NCI-H1105 (cell line): ENCODE measurements at places on chromosomes 16 and 17.
A peak's percentile ranks its signal among the peaks of the same experiment; 100 is the strongest.

- peak; percentile 48 for DNase-seq
Observed at GRCh38 chr17:4947411-4948165, 742 bp downstream of the PFN1 start.

- no peak for DNase-seq
Observed at GRCh38 chr16:63458846-63459245, 1422.6 kb upstream of the CDH8 start.

DNA sequence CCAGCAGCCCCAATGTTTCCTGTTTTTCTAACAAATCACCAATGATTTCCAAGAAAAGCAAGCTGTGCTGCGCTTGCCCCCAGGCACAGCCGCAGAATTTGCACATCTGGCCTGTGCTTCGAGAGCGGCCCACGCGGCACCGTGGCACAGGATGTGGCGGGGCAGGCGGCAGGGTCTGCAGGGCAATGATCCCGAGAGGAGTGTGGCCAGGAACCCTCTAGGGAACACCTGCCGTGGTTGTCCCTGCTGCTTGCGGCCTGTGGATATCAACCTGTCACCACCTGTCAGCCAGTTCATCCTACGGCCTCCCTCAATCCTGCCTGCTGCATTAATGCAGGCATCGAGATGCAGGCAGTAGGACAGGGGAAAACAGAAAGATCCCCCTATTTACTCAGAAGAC is 24.0 kb downstream of the PIK3R5 start:
- no peak for DNase-seq

- no peak for DNase-seq
Observed at GRCh38 chr16:81466356-81466980, 21.9 kb downstream of the CMIP start.

DNA sequence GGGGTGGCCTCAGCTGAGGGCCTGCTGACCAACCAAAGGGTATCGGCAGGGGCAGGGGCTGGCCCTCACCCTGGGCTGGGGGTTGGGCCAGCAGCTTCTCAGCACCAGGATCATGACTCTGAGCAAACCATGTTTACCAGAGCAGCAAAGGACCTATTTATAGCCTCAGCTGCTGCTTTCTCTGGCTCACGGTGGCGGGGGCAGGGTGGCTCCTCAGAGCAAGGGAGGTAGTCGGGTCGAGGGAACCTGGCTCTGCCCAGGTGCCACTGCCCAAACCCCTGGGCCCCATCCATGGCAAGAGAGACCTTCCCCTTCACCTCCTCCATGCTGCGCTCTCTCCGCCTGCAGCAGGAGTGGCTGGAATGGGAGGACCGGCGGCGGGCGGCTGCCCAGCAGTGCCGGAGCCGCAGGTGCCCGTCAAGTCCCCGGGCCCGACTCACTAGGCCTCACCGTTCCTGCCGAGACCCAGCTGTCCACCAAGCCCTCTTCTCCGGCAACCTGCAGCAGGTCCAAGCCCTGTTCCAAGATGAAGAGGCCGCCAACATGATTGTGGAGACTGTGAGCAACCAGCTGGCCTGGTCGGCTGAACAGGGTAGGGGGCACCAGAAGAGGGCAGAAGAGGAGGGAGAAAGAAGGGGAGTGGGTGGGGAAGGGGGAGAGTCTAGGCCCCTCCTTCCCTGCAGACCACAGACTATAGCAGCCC is at the start of gene ASB16:
Gene ASB16 (plus strand): TSS at position 206 of the 703 bp plus-strand sequence. CDS start 86 bp downstream, at position 292.
- DNase-seq, result no peak

DNA sequence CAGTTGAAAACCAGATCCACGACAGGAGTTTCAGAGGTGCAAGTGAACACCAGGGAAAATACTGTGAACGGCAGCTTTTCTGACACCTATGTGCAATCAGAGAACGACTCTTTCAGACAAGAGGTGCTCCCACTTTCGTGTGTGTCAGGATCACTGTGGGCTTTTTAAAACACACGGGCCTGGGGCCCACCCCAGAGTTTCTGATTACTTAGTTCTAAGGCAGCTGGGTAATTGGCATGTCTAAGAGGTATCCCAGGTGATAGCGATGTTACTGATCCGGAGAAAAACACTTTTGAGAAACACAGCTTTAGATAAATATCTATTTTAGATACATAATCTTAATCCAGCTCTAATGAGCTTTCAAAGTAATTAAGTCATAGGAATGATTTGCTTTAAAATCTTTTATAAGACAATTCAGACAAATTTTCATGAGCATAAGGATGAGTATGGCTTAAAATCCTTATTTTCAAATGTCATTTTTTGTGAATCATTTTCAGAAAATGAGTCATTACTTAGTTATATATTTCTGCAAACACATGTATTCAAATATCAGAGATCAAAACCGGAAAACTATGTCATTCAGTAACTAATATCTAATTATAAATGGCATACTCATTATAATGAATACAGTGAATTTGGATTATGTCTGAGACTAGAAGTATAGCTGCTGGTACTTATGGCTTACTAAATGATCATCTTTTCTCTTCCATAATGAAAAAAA is 217.9 kb upstream of the PSMD7 start:
- DNase-seq, result no peak

GRCh38 chr16:47728205-47728604 is 267.1 kb downstream of the PHKB start:
- no peak for DNase-seq

DNA sequence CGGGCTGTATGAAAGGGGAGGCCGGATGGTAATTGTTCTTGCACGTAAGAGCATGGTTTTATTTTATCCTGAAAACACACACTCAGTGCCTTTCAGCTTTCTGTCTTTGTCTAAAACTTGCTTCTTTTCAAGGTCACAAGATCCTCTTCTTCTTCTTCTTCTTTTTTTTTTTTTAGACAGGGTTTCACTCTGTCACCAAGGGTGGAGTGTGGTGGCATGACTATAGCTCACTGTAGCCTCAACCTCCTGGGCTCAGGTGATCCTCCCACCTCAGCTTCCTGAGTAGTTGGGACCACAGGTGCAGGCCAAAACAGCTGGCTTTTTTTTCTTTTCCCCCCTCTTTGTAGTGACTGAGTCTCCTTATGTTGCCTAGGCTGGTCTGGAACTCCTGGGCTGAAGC is 15.9 kb upstream of the ZNF629 start:
- DNase-seq, result no peak

DNA sequence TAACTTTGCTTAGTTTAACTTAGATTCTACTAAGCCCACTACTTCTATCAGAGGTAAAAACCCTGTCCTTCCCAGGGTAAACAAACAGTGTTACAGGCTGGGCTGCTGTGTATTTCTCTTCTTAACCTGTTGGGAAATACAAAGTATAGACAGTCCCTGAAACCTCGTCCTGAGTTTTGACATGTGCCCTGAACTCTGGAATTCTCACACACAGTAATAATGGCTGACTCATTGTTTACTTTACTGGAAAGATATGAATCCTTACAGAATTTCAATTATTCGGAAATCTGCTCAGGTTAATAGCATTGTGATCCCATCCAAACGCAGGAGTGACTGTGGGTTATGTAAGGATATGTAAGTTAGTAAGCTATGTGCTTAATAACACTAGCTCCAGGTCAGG is 199.1 kb downstream of the TMEM114 start:
- DNase-seq, result no peak

DNA sequence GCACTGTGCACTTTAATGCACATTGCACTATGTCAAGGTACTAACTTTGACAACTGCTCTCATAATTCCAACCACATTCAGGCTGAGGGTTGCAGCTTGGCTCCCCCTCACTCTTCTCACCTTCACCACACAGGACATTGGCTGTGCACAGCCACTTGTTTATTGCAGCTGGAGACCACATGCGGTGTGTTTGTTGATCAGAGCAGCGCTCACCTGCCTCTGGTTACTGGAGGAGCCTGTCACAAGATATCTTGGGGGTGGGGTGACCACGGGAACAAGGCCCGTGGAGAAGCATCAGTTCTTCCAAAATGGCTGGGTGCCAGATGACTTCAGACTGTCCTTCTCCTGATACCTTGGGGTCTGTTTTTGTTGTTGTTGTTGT is 10.6 kb upstream of the CCL5 start:
- peak; percentile 5 for DNase-seq

DNA sequence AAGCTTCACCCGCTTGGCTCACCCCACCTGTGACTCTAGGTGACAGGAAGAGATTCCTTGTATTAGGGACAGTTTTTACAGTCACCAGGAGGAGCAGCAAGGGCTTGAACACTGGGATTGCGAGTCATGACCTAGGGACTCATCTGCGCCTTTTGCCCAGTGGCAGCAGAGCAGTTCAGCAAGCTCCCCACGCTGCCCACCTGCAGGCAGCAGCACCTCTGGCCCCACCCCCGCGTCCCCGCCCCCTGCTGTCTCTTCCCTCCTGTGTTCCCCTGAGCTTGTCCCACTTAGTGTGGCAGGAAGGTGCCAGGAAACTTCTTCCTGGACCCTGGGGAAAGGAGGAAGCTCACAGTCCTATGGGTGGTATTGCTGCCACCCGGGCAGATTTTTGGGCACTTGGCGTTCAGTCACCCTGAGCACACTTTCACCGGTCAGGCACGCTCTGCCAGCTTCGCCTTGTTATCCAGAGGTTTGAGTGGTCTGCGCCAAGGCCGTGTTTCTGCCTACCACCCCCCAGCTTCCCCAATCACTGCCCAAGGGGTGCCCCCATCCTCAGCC is 8.7 kb downstream of the MMP15 start:
- no peak for DNase-seq

DNA sequence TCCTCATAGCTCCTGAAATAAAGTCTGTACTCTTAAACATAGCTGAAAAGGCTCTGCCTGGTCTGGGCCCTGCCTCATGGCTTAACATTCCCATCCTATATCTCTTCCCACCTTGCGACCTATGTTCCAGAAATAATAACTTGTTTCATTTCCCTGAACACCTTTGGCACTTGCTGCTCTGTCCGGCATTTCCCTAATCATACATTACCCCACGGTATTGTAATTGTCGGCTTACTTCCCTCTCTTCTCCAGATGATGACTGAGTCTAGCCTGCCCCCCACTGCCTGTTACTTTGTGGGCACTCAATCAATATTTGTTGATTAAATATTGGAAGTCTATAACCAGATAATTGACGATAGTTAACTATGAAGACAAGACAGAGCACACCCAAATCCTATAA is 23.3 kb upstream of the SUPT4H1 start:
- no peak for DNase-seq

DNA sequence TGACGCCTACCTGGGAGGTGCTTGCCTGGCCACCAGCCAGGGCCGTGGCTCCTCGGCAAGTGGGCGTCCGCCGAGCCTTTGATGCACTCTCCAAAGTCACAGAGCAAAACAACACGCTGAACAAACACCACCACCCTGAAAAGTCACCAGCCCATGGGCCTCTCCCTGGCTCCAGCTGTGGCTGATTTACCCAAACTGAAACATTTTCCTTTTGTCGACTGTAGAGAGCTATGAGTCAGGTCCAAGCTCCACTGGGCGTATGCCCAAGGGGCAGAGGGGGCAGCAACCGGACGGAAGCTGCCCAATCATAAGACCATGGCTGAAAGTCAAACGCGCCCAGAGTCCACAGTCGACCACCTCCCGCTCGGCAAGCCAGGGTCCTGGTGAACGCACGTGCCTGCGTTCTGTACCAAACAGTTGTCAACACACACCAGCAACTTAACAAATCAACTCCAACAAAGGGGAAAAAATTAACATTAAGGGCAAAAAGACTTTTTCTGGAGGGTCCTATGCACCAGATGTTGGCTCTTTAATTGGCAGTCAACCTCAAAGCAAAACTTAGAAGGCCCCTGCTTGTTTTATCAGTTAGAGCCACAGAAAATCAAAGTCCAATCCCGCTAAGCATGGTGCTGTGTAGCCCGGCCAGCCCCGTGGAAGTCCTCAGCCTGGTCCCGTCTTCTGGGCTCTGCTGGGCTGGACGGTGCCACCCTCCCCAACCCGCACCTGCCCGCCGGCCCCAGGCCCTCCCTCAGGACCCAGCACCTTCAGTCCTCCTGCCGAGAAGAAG is 47.3 kb downstream of the TBC1D16 start:
- DNase-seq, result peak; percentile 41

- no peak for DNase-seq
Observed at GRCh38 chr17:2936771-2937321, 126.6 kb downstream of the OR1D5 start.

- DNase-seq, result peak; percentile 53
Observed at GRCh38 chr17:29591146-29591736, 1.7 kb upstream of the ANKRD13B start.

- DNase-seq, result no peak
Observed at GRCh38 chr16:69123910-69124309, 8.5 kb downstream of the CHTF8 start.

- DNase-seq, result no peak
Observed at GRCh38 chr16:67435758-67436164, 4.8 kb downstream of the HSD11B2 start.

DNA sequence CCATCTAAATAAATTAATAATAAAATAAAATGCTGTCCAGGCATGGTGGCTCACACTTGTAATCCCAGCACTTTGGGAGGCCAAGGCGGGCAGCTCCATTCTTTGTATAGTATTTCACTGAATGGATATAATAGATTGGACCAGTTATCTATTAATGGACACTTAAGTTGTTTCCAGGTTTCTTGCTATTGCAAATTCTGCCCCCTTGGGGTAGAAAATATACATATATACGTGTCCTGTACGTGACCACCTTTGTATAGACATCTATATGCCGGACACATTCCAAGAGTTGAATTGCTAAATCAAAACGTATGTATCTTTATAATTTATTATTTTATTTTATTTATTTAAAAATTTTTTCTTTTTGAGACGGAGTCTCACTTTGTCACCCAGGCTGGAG is 3.9 kb upstream of the EXOC7 start:
- DNase-seq, result no peak

- no peak for DNase-seq
Observed at GRCh38 chr17:258906-259305, 77.5 kb upstream of the DOC2B start.

GRCh38 chr16:59840169-59840568 is 1106.1 kb upstream of the GOT2 start:
- DNase-seq, result no peak

DNA sequence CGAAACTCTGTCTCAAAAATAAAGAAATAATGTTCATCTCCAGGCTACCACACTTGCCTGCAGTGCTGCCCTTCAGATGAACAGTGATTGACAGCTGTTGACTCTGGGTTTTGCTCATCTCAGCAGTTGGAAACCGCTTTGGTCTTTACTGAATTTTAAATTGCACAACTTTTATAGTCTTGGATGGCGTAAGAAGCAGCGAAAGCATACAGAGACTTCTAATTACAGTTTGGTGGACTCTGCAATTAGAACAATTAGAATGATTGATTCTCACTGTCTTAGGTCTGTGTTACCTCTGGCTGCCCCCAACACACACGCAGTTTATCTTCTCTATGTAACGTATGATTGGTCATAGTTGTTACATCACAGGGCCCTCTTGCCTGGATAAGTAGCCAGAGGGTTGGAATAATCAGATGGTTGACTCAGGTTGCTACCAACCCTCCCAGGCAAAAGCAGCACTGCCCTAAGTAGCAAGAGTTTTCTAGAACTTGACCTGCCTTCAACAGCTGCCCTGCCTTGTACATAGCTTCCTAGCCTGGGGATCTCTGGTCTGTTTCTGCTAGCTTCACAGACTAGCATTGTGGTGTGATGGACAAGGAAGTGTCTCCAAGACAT is 1.9 kb upstream of the NAT9 start:
- no peak for DNase-seq
